T-helper 2 cell treated with Interferon-gamma antibody and Interleukin-4, amounts not matched to agents 5 μg/mL and 100 μg/mL, for 36 hours (primary cell): ENCODE measurements at places on chromosomes 7 and 10.

GRCh38 chr7:26192485-26193087 is 8.0 kb downstream of the HNRNPA2B1 start:
- DNase-seq, result no peak

DNA sequence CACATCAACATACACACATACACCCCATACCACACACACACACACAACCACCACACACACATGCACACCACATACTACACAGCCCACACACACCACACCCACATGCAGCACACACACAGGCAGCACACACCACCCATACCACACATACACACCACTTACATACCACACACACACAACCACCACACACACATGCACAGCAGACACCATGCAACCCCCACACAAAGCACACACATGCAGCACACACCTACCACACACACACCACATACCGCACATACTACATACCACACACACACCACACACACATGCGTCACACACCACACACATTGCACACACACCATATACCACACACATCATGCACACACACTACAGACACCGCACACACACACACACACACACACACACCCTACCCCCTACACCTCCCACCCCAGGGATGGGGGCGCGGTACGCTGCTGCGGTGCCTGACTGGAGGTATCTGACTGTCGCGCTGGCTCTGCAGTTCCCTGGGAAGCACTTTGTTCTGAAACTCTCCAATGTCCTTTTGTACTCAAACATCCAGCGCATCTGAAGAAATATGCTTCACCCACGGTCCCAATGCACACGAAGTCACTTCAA is 5.4 kb upstream of the TRPV6 start:
- DNase-seq, result no peak

DNA sequence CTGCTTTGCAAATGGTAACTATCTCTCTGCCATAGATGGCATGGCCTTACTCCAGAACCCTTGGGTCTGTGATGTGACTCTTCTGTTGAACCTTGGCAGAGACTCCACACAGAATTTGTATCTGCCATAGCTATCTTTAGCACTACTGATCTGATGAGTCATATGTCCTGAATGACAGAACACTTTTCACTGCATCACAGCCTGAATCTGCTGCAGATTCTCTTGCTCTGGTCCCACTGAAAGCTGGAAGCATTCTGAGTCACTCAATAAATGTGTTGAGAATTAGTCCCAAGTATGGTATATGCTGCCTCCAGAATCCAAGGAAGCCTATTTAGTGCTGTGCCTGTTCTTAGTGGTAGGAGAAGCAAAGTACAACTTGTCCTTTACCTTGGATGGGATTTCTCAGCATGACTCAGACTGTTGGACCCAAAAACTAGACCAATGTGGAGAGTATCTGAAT is 39.5 kb upstream of the ANKRD1 start:
- peak; percentile 23 for DNase-seq

- DNase-seq, result no peak
Measured at GRCh38 chr10:23363793-23364135, 19.2 kb upstream of the C10orf67 start.

DNA sequence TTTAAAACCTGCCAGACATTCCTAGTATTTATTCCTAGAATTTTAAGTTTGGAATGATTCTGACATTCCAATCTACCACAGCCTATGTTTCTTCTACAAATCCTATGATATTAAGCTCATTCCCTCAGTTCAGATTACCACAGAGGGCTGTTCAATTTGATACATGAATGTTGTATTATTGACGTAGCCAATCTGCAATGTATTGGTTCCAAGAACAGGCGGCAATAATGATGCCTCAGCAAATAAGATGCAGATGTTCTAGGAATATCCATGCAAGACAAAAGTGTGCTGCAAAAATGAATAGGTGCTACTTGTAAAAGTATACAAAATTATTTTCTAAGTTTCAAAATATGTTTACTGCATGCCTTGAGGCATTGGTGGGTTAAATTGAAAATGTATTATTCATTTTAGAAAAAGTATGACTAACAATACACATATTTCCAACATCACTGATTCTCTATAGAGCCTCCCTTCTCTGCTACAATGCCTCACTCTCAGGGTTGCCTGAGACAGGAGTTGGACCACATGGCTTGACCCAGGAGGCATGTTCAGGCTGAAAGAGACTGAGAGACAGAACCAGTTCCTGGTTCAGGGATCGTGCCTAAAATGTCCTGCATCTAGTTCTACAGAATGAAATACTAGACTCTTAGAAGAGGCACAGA is 94.1 kb upstream of the CREB5 start:
- DNase-seq, result no peak

GRCh38 chr10:110474017-110474416 is 23.7 kb upstream of the DUSP5 start:
- DNase-seq, result no peak

GRCh38 chr7:33979300-33979806 is 74.0 kb downstream of the BMPER start:
- no peak for DNase-seq
